ENCODE measurements at places on chromosomes 5 and 9.

GRCh38 chr5:119417891-119418605 is 34.2 kb upstream of the HSD17B4 start:
- DNase-seq = no peak

DNA sequence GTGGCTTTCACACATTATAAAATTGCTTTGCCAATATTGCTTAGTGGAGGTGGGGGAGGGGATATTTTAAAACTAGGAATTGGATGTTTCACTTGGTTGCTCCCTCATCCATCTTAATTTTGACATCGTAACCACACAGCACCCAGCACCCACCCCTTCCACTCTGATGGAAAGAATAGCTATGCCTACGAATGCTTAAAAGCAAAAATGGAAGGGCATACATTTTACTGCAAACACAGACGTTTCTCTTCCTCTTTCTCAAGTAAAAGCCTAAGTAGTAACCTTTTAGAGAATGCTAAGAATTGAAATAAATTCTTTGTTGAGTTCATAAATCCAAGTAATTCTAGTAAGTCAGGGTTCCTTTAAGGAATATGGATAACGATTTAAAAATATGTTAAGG is 69.9 kb downstream of the JAKMIP2 start:
- no peak for DNase-seq

DNA sequence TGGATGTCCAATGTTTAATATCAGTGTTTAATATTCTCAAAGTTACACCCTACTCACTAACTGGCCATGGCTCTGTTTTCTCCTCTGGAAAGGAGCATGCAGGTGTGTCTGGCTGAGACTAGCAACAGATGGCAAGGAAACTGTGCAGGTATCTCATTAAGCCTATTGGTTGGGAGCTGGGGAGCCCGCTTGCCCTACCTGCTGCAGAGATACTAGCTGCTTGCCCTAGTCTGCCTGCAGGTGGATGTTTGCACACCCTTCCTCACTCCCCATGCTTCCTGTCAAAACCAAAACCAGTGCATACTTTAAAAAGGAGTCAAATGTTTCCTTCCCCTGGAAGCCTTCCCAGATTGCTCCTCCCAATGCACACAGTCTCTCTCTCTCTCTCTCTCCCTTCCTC is 228.3 kb upstream of the RASEF start:
- DNase-seq = no peak

DNA sequence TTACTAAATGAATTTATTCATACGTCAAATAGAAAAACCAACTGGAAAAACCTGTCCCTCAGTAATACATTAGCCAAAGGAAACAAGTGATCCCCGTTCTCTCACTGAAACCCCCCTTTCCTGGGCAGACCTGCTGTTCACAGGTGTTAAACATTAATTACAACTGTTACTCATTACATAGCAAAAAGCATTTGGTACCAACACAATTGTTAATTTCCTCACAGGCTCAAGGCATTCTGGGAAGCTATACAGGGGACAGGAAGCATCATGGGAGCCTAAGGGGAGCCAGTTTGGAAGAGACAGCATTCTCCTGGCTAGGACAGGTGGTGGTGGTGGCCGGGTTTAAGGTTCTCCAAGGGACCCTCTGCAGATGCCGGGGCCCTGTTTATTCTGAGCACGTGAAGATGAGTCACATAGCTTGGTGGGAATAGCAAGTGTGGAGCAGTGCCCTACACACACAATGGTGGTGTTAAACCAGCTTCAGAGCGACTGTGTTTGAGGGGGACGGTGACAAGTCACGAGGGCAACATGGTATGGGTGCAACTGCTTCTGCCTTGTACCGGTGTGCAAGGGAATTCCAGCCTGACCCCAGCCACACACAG is 62.6 kb upstream of the SLC25A51 start:
- no peak for DNase-seq

DNA sequence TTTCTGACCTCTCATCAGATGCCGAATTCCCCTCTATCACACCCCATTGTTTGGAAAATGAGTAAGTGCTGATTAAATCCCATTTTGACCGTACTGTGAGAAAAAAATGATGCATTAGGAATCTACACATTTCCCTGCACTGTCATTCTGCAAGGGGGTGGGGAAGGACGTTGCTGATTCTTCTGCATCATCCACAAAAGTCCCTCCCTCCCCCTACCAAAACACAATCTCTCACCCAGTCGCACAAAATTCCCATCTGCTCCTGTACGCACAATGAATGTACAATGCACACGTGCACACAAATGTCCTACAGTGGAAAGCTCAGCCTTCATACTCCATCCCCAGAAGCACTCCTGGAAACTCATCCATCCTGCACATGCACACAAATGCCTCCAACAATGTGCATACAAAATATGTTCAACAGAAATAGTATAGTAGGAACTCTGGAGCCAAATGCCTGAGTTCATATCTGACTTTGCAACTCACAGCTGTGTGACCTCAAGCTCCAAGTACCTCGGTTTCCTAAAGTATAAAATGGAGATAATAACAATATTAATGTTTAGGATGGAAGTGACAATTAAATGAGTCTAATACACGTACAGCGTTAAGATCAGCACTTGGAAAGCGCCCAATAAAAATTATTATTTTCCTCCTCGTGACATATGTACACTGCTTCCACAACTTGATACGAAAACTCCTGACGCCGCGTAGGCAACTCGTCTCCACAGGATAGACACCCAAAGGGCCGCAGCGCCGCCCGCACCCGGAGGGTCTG is 809 bp downstream of the TNIP1 start:
- DNase-seq = peak; percentile 76

GRCh38 chr9:34328500-34328986 is 525 bp downstream of the KIF24 start:
- DNase-seq = no peak

DNA sequence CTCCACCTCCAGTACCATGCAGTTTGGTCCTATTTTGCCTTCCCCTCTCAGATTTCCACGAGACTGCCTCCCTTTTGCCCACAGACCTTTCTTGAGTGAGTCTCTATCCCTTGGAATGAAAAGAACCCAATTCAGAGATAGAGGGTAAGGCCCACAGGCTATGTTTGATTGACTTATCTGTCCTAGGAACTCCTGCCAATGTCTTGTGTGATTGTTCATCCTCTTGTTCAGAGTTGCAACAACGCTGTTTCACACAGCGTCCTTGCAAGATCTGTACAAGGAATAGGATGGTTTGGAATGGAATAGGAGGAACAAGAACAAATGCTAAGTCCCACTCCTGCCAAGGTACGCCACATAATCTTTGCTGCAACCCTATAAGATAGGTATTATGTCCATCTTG is 142.2 kb upstream of the ABCA1 start:
- no peak for DNase-seq

GRCh38 chr9:18806232-18807080 is 226.6 kb downstream of the SAXO1 start:
- no peak for DNase-seq

All from activated CD4-positive, alpha-beta T cell treated with anti-CD3 and anti-CD28 coated beads, Interleukin-2, amount 50 U/mL, for 48 hours (primary cell).